ENCODE measurements at places on chromosomes 7 and 10. TPM values are rescaled to one million over a fixed set of nuclear protein-coding genes. Genes with fewer than 3 reads are reported as not detected.

The SPAM1 gene
- polyA plus RNA-seq: not detected

The KLLN gene
- polyA plus RNA-seq: 0.99 TPM

The NAMPT gene
- 37.0 TPM for polyA plus RNA-seq

The SPDYE6 gene
- 0.46 TPM for polyA plus RNA-seq

The OGA gene
- polyA plus RNA-seq: 55.3 TPM

The VGF gene
- 10.7 TPM for polyA plus RNA-seq

The GLI3 gene
- 0.65 TPM for polyA plus RNA-seq

Measured in Purkinje cell (primary cell).